PC-9 (cell line): ENCODE measurements at places on chromosomes 2 and 18. TPM values are rescaled to one million over a fixed set of nuclear protein-coding genes. Genes with fewer than 3 reads are reported as not detected.

The POTEC gene
- total RNA-seq = not detected in 2 replicates

DNA sequence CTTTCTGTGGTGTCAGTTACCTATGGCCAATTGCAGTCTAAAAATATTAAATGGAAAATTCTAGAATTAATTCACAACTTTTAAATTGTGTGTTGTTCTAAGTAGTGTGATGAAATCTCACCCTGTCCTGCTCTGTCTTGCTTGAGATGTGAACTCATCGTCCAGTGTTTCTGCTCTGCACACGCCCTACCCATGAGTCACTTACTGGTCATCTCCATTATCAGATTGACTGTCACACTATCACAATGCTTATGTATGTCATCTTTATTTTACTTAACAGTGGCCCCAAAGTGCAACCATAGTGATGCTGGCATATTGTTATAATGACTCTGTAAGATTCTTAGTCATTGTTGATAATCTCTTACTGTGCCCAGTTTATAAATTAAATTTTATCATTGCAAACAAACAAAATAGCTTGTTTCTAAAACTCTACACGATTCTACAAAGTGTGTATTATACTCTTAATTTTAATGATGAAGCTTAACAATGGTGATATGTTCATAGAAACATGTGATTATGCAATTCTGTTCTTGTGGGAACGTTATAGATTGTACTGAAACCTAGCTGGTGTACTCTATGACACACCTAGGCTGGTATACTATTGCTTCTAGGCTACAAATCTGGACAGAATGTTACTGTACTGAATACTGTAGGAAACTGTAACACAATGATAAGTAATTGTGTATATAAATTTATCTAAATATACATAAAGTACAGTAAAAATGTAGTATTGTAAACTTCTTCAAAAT is 1086.8 kb upstream of the PIK3C3 start:
- peak; percentile 15 for DNase-seq

- no peak for DNase-seq
Measured at GRCh38 chr2:239780236-239780994, 244.7 kb downstream of the NDUFA10 start.

GRCh38 chr2:119746836-119747686 is 12.7 kb upstream of the PTPN4 start:
- DNase-seq = peak; percentile 37

DNA sequence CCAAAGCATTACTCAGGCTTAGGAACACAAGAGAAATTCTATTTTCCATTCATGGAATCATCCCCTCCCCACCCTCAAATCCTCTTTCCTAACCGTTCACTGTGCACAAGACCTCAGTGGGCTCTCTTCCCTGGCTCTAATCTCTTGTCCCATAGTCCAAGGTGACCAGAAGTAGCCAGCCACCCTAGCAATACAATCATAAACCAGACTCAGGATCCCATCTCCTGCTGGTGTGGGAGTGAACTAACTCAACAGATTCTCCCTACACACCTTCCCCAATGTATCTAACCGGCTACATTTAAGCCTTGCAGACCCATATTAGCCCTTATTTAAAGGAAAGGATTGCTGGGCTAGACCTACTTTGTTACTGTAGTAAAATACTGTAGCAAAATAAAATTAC is 45.5 kb downstream of the HNRNPLL start:
- DNase-seq = no peak

GRCh38 chr18:37447962-37448888 is 117.4 kb downstream of the CELF4 start:
- no peak for DNase-seq
